Stimulated activated CD4-positive, alpha-beta T cell treated with anti-CD3 and anti-CD28 coated beads, Interleukin-4, amount 100 ng/mL, for 1 hour (primary cell): ENCODE measurements at places on chromosomes 4 and X.

DNA sequence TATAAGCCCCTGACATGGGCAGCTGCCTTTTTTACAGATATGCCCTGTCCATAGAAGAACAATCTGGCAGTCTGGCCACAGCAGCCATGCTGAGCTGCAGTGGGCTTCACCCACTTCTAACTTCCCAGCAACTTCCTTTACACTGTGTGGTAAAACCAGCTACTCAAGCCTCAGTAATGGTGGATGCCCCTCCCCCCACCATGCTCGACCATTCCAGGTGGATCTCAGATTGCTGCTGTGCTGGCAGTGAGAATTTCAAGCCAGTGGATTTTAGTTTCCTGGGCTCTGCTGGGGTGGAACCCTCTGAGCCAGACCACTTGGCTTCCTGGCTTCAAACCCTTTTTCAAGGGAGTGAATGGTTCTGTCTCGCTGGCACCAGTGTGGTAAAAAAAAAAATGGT lies 355.9 kb upstream of the EDA2R start:
- no peak for DNase-seq

- no peak for DNase-seq
These were observed 49.3 kb downstream of the CBR4 start for GRCh38 chr4:168960716-168961115.

GRCh38 chr4:8359193-8359592 lies 81.3 kb downstream of the ACOX3 start:
- DNase-seq, result no peak

- no peak for DNase-seq
These were observed 185.5 kb downstream of the PTTG2 start for GRCh38 chr4:38145741-38146140.

- no peak for DNase-seq
These were observed 41.9 kb downstream of the PCDH19 start for GRCh38 chrX:100368167-100368566.

DNA sequence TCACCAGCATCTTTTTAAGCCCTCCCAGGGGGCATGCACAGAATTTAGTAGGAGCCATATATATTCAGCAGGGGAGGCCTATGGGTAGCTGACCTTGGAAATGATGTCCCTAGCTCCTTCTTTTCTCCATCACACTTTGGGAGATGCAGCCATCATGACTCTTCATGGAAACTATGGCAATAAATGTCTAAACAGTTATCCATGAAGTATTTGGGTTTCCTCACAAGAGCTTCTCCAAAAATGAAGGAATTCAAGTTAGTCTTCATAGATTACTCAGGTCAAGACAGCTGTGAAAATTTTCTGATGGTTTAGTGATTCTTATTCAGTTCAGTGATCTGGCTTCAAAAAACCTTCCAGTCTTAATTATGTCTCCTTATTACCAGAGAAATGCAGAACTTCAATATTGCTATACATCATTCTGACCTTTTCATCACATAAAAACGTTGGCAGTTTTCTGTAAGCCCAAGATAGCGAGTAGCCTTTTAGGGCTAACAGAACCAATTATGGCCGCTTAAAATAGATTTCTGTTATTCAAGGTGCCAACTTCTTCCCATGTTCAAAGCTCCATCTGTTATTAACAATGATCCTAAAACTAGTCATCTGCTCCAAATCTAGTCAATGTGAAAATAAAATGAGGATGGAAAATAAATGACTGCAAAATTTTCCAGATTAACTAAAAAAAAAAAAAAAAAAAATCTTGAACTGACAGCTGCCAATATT lies 52.5 kb downstream of the TMEM156 start:
- no peak for DNase-seq

GRCh38 chr4:53535567-53535966 lies 55.7 kb downstream of the LNX1 start:
- no peak for DNase-seq

DNA sequence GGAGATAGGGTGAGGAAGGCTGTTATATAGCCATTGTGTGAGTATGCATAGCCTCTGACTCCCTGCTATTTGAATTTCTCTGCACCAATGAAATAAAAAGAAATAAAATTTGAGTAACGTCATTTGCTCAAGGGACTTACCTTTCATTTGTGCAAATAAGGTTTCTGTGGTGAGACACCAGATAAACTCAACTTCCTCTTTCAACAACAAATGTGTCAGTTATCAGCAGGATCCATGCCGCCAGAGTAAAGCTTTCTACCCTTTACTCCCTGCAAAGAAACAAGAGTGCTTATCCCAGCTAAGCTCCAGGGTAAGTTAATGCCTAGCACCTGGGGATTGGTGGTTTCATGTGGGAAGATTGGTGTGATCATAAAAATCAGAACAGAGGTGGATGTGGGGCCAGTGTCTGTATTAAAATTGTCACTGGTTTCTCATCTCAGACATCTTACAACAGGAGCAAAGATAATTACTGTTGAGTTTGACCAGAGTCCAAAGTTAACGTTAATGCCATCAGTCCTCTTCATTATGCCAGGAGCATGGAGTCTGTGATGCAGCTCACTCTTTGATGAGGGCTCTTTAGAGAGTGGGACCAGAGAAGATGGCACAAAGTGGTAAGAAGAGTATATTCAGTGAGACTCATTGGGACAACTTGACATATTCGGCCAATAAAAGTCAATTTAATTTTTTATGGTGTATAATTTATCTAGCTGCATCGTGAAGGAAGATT lies at the start of gene P2RY10:
P2RY10 (plus strand) TSS at position 206 of the 727 bp plus-strand sequence. CDS start 15,130 bp downstream, outside the sequence.
- no peak for DNase-seq

DNA sequence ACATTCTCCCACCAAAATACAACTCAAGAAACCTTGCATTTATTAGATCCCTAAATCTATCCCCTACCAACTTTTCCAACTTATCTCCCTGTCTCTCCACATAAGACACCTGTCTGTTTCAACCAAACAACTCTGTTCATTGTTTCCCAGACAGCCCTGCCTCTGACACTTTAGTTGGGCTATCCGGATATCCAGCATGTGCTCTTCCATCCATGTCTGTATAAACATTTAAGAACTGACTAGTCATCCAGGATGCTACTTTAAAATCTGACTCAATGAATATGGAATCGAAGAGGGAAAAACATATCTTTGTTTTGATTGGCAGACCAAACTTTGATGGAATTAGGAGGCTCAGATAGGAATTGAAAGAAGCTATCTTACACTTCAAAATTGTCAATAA lies 143.2 kb upstream of the DCAF8L1 start:
- DNase-seq, result no peak

DNA sequence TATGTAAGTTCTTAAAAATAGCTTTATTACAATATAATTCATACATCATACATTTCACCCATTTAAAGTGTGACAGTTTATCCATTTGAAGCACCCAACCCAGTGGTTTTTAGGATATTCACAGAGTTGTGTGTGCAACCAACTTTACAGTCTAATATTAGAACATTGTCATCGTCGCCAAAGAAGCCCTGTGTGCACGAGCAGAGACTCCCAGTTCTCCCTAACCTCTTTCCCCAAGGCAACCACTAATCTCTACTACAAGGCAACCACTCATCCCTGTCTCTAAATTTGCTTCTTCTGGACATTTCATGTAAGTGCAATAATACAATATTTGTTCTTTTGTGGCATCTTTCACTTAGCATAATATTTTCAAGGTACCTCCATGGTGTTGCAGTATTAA lies 47.7 kb downstream of the CLDN22 start:
- no peak for DNase-seq

- no peak for DNase-seq
These were observed 357.3 kb upstream of the RASGEF1B start for GRCh38 chr4:81828991-81829390.

DNA sequence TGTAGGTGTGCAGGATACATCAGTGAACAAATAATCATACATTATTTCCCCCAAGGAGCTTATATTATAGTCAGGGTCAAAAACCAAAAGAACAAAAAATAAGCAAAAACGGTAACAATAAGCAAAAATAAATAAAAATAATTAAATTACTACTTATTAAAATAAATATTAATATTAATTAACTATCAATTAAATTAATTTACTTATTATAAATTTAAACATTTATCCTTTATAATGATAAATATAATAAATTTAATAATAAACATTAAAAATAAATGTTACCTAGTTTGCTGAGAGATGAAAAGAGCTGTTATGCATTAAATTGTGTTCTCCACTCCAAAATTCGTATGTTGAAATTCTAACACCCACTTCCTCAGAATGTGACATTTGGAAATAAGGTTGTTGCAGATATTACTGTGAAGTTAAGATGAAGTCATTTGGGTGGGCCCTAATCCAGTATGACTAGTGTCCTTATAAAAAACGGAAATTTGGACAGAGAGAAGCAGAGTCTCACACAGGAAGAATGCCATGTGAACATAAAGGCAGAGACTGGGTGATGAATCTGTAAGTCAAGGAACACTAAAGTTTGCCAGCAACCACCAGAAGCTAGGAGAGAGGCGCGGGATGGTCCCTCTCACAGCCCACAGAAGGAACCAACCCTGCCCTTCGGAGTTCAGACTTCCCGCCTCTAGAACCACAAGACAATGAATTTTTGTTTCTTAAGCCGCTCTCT lies 67.2 kb upstream of the IBSP start:
- no peak for DNase-seq

DNA sequence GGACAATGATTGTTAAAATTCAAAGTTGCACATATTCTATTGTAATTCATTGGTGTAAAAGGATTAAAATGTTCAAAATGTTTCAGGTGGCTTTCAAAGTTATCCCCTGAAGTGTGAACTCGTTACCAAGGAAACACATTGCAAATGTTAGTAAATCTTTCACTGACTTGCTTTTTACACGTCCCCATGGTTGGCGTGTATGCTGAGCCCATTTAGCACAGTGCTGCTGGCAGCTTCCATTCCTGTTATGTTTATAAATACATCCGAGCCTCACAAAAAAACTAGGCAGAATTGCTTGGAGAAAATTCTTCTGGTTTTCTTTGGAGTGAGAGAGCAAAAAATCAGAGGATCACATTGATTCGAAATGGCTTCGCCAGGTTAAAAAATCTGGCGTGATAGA lies 105.9 kb upstream of the HPGD start:
- no peak for DNase-seq

GRCh38 chrX:71454222-71454621 lies 78.7 kb upstream of the OGT start:
- DNase-seq, result no peak

GRCh38 chr4:41678086-41678816 lies 70.3 kb downstream of the PHOX2B start:
- no peak for DNase-seq

DNA sequence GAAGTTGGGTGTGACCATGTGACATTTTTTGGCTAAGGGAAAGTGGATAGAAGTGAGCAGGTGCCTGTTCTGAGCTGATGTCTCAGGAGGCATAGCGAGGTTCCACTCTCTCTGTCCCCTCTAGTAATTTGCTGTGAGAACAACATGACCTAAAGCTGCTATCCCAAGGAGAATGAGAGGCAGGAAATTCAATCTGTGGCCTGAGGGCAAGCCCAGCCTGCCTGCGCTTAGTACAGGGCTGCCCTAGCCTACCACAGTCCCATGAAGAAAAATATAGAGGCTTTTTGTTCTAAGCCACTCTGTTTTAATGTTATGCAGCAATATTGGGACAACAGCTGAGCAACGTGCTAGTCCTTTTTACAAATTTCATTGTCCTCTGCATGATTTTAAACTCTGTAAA lies 193.1 kb downstream of the LDB2 start:
- DNase-seq, result no peak

- DNase-seq, result no peak
These were observed 16.5 kb upstream of the SLC25A43 start for GRCh38 chrX:119382606-119383005.

DNA sequence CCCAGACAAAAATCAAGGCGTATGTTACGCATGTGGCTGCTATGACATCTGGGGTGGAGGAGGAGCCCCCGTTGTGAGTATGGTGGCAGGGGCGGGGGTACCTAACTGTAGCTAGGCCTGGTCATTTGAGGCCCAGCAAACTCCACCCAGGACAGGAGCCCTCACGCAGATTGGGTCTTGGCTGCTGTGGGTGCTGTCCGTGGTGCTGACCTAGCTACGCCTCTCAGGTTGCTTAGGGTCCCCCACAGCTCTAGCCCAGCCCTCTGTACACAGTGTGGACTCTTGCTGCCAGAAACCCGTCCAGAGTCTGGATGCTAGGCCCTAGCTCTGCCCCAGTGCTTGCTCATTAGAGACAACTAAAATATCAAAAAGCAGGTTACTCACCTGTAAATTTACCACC lies 146.7 kb upstream of the PSAPL1 start:
- peak; percentile 11 for DNase-seq

DNA sequence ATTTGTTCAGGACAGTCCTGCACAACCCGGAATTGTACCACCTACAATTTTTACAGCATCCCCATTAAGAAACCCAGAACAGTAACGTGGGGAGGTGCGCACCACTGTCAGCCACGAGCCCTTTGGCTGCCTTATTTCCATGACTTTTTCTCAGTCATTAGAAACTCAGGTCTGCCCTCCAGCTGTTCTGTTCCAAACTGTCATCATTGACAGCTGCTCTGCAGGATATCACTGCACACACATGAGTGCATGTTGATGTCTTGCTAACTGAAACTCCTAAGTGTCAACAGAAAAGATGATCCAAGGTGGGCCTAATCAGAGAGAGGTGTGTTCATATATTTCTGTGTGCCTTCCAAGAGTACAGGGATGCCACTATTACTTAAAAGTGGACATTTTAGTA lies 123.4 kb downstream of the PARM1 start:
- DNase-seq, result no peak

DNA sequence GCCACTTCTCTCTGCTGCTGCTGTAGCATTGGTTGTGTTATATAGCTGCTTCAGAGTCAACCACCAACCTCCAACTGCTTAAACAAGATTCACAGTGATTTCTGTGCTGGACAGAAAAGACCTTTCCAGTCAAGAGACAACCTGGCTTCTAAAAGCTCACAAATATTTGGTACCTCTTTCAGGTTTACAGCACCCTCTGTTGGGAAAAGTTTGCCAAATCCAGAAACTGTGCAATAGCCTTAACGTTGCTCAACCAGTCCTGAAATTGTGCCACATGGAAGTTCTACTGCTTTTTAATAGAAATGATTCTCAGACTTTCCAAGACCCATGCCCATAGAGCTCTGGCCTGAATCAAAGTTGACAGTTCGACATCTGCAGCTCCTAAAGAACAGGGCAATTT lies 842.1 kb upstream of the HTR2C start:
- no peak for DNase-seq

DNA sequence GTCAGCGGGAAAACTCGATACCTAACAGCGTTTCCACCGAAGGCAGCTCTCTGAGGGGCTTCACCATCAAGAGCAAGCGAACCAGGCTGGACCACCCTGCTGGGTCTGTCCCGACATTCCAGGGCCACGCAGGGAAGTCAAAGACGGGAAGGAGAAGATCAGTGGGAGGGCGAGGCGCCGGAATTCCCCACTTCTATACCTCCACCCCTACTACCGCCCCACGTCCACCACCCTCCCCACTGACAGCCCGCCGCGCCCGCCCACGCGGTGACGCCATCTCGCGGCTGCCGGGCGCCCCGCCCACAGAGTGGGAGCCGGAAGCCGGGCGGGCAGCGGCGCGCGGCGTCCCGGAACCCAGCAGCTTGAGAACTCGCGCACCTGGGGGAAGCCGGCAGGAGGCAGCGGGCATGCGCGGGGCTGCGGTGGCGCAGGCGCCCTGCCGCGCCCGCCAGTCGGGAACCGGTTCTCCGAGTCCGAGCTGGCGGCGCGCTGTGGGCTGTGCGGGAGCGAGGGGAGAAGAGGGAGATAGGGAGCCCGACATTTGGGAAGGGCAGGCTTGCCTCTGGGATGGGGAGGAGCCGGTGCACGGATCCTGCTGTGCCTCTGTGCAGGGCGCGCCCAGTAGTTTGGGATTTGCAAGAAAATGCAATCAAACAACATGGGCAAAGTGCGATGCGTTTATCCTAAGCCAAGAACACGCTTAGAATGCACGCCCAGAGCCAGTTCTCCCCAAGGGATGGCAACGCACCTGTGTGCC lies 3.2 kb upstream of the STIM2 start:
- DNase-seq, result peak; percentile 93
